ENCODE measurements at places on chromosomes 2 and 18. TPM values are rescaled to one million over a fixed set of nuclear protein-coding genes. Genes with fewer than 3 reads are reported as not detected.

The TMEM37 gene
- total RNA-seq = not detected

- no peak for DNase-seq
Measured at GRCh38 chr2:67581751-67582150, 184.6 kb downstream of the ETAA1 start.

- DNase-seq = no peak
Measured at GRCh38 chr2:95060446-95061118, 35.1 kb downstream of the MAL start.

DNA sequence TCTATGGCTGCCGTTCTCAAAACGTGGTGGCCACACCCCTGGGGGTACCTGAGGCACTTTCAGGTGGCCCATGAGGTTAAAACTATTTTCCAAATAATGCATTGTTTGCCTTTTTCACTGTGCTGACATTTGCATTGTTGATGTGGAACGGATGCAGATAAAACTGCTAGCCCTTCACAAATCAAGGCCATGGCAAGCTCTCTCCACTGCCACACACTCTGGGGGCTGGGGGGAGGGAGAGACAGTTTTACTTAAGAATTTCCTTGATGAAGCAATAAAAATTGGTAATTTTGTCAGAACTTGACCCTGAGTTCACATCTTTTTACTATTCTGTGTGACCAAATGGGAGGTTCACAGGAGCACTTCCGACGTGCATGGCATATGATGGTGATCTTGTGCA, 22.0 kb upstream of the TGIF1 start:
- no peak for DNase-seq

DNA sequence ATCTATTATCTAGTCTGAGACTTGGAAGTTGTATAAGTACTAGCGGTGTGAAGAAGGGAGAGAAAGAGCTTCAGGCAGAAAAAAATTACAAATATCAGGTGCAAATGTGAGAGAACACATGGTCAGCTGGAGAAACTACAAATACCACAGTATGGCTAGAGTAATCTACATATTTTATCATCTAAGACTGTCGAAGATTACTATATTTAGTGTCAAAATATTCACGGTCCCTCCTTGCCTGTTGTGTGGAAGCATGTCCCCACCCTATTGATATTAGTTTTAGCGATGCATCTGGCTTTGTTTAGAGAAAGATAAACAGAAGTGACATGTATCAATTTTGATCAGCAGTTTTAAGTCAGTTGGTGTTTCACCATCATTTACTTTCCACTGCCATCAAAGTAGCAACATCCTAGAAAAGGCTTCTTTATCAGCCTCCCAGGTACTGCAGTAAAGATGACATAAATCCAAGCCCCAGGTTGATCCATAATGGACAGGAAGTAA, 90.5 kb upstream of the ITGA4 start:
- DNase-seq = no peak

DNA sequence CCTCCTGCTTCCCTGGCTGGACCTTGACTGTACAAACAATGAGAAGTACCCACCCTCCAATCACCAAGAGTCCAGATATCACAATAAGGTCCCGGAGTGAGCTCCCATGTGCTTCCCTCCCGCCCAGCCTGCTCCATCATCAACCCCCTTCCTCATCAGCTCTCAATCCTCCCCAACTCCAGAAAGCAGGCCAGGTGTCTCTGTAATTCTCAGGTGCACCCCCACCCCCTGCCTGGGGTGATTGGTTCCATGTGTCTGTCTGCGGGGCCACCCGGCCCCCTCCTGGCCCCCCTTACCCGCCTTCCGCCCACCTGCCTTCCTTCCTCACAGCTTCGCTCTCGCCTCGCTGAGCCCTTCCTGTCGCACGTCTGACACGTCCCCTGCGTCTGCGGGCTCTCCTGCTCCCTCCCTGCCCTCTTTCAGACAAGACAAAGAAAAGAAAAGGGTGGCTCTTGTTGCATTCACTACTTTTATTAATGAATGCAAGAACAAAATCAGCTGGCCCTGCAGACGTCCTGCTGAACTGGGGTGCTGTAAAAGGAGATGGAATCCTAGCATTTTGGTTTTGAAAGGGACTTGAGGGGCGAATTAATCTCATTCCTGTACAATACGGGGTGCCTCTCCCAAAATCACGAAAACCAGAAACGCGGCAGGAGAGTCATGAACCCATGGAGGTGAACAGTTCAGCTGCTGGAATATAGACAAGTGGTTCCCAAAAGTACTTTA, 26.5 kb upstream of the IGFBP2 start:
- DNase-seq = no peak

GRCh38 chr2:108630567-108631405, 88.5 kb upstream of the RANBP2 start:
- no peak for DNase-seq

The MROH2A gene
- total RNA-seq = not detected

The EMILIN1 gene
- total RNA-seq = 170 TPM

- no peak for DNase-seq
Measured at GRCh38 chr2:122328816-122329215, 573.4 kb downstream of the TSN start.

DNA sequence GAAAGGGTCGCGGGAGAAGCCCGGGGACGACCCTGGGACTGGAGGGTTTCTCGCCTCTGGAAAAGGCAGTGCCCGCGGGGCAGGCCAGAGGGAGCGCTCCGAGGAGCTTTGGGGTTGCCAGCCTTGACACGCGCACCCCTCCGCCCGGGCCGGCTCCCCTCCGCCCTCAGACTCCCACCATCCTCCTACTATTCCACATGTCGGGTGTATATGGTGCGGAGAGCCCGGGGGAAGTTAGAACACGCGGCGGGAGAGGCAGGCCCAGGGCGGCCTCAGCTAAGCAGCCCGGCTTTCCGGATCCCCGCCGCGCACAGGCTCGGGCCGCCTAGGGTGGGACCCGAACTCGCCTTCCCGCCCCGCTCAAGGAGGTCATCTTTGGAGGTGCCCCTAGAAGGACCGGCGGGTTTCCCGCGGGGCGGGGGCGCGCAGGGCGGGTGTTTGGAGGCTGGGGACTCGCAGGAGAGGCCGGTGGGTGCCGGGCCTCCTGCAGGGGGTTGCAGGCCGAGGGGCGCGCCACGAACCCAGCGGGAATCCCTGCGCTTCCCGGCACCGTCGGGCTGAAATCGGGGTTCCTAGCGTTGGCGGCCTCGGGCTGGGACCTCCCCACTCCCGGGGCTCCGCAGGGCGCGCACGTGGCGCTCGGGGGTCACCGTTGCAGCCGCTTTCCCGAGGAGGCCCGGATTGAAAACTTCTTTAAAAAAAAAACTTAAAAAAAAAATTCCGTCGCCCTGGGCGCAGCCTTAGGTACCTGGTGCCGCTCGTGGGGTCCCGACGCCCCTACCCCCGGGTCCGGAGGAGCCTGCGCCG, 3.7 kb downstream of the NFATC1 start:
- no peak for DNase-seq

The CROCC2 gene
- not detected for total RNA-seq

GRCh38 chr18:38606841-38607240, 1041.2 kb upstream of the CELF4 start:
- DNase-seq = no peak

The C18orf63 gene
- not detected for total RNA-seq

The FBXO15 gene
- not detected for total RNA-seq

DNA sequence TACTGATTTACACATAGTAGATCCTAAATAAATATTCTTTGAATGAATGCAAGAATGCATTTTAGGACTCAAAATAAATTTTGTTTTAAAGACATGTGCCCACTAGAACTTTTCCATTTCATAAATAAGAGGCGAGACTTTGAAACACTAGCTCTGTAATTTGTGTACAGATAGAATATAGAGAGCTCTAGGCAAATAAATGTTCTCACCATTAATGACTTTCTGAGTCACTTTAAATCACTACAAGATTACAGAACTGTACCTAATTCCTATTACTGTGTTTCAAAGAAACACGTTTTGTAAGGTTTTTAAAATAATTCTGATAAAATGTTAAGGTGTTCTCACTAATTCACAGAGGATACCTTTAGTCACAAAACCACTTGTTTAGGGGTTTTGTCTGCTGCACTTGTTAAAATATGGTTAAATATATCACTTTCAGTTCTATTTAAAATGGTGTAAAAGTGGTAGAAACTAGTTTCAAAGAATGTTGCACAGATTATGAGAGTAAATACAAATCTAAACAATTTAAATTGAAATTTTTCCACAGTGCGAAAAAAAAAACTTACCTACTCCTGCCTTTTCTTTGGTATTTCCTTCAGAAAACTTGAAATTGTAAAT, 158.7 kb upstream of the ZC3H15 start:
- no peak for DNase-seq

DNA sequence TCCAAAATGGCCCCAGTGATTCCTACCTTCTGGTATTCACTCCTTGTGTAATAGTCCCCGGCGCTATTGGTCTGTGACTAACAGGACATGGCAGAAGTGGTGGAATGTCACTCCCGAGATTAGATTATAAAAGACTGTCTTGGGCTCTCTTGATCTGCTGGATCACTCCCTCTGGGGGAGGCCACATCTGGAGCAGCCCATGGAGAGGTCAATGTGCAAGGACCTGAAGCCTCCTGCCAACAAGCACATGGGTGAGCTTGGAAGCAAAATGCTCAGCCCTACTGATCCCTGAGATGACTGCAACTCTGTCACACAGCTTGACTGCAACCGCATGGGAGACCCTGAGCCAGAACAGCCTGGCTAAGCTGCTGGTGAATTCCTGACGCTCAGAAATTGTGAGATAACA, 94.3 kb upstream of the GLI2 start:
- DNase-seq = peak; percentile 25

The SERPINB11 gene
- not detected for total RNA-seq

- DNase-seq = no peak
Measured at GRCh38 chr18:13377496-13377895, 158.9 kb downstream of the LDLRAD4 start.

The SULT1C4 gene
- 1.7 TPM for total RNA-seq

- DNase-seq = no peak
Measured at GRCh38 chr2:112310906-112311305, 35.5 kb downstream of the ZC3H6 start.

GRCh38 chr2:205776720-205777119, 94.4 kb downstream of the NRP2 start:
- no peak for DNase-seq

DNA sequence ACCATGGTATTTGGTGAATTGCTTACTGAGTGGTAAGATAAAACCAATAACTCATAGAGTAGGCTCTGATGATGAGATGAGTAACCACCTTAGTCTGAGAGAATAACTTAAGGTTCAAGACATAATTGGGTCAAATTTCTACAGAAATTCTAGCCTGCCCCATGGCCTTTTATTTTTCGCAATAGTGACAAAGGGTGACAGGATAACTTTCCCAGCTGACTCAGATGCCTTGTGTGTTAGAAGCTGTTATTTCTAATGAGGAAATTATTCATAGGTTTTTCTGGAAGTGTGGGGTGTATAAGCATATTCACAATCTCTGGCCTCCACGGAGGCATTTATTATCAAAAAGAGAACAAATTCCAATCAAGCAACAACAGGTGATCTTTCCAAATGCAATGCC, 159.0 kb downstream of the NUP35 start:
- DNase-seq = no peak

DNA sequence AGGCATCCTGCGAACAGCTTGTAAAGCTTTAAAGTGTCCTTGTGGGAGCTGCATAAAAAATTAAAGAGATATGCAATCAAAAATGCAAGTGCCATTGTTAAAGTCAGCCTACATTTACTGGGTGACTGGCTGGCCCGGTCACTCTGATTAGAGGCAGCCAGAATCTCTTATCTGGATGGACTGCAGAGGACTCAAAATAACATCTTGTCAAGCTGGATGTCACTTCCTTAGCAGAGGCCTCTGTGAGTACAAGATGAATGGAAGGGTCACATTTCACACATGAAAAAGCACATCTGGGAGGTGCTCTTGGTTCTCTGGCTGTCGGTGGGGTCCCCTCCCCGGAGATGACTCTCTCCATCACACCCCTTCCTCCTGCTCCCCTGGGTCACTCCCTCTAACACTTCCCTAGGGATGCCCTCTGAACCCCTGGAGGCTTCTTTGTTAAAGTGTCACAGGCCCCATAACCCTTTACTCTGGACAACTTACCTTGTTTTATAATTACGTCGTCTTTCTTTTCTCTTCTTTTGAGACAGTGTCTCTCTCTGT, 122.1 kb downstream of the SH3BP4 start:
- no peak for DNase-seq

DNA sequence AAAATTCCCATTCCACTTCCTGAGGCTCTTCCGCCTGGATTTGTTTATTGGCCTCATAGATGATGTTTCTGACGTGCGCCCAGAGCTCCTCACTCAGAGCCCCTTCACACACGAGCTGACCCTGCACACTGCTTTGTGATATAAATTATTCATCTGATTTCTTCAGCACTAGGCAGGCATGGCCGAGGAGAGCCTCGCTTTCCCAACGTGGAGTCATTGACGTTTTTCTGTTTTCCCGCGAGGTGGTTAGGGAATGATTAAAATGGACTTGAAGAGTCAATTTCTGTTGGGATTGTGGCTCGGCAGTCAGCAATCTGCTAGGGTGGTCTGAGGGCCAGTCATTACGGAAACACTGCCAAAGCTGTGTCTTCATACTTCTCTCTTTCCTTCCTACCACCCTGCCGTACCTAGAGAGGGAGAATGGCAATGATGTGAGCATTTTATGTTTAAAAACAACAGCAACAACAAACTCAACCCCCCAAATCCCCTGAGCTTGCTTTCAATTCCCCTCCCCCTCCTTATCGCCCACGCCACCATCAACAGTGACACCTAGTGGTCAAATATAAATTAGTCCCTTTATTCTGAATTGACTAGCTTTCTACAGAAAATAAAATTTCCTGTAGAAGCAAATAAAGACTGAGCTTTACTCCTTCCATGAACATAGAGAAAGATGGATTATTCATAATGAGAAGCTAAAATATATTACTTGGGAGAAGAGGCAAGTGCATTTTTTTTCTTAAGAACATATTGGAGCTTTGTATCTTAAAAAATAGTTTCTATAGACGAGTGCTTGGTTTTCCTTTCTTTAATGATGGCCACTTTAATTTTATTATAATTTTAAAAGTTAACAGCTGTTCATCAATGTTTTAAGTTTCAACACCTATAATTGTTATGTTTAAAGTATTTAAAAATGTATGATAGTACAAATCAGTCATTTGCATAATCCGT, 285.1 kb downstream of the MTX2 start:
- peak; percentile 54 for DNase-seq

DNA sequence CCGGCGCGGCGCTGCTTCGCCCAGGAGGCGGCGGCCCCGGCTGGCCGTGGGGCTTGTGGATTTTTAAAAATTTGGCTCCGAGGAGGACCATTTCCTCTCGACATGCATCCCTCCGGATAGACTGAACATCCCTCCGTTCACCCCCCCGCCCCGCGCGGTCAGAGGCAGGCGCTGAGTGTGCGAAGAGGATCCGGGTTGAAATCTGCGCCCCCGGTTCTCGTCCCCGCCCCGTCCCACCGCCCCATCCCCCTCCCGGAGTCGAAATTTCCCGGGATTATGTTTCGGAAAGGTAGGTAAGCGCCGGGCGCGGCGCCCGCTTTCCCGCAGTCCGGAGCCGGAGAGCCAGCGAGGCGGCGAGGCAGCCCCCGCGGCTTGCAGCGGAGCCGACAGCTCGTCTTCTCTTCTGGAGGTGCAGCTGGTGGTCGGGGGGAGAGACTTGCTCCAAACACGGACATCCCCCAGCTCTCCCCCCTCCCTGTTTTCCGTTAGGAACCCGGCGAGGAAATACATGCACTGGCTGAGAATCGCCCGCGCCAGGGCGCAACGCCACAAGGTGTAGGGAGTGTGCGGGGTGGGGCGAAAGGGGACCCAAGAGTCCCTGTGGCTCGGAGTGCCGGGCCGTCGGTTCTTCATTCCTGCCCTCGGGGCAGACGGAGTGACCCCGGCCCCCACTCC, at the start of gene PRKCE:
Gene PRKCE (plus strand): TSS at position 261 of the 675 bp plus-strand sequence.
- peak; percentile 52 for DNase-seq

- DNase-seq = no peak
Measured at GRCh38 chr2:172969166-172969565, 106.5 kb upstream of the MAP3K20 start.

- no peak for DNase-seq
Measured at GRCh38 chr2:36193680-36194079, 161.9 kb upstream of the CRIM1 start.

The CACNB4 gene
- not detected for total RNA-seq

Measured in SJSA1 (cell line).